Smooth muscle cell of the pulmonary artery (primary cell): ENCODE measurements at places on chromosomes 1 and 21. TPM values are rescaled to one million over a fixed set of nuclear protein-coding genes. Genes with fewer than 3 reads are reported as not detected.

GPR37L1 gene
- total RNA-seq, result 0.03 TPM in 1 of 2 replicates, not detected in the other

TMEM82 gene
- total RNA-seq, result not detected in 2 replicates

NBPF6 gene
- 0.07 and 0.10 TPM in 2 replicates for total RNA-seq

F13B gene
- not detected in 2 replicates for total RNA-seq
